Activated CD4-positive, alpha-beta T cell treated with anti-CD3 and anti-CD28 coated beads, Interleukin-2, Interleukin-4, amounts not matched to agents 100 ng/mL and 50 ng/mL, durations not matched to agents 16 hours and 8 hours (primary cell): ENCODE measurements at places on chromosomes 7 and 10.
A peak's percentile ranks its signal among the peaks of the same experiment; 100 is the strongest.

DNA sequence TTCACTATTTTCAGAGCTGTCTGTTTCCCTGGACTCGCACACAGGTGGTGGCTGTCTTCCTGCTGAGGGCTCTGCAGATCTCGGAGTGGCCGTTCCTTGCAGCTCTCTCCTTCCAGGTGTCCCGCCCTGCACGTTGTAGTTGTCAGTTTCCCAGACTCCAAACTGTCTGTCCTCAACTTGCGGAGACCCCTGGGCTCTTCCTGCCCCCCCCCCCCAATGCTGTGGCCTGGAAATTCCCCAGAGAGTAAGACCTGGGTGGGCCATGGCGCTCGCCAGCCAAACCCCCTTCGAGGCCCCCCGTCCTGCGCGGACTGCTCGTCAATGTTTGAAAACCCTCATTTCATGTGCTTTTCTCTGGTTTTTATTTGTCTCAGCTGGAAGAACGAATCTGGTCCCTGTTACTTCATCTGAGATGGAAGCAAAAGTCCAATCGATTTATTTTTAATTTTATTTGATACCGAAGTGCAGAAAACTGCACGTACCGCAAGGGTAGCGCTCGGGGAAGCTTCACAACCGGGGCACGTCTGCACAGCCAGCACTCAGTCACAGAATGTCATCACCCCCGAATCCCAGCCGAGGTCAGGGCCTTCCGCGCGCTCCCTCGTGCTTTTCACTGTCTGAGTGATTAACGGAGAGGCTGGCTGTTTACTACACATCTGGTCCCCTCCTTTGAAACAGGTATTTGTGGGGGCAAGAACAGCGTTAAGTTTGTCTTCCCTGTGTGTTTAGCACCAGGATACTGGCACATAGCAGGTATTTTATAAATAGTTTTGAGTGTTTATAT lies 46.4 kb upstream of the NKX6-2 start:
- no peak for DNase-seq

GRCh38 chr10:45354261-45354660 lies 19.8 kb upstream of the ALOX5 start:
- DNase-seq: no peak

- DNase-seq: peak; percentile 58
Observed at GRCh38 chr10:95783741-95784140, 27.8 kb downstream of the ENTPD1 start.

DNA sequence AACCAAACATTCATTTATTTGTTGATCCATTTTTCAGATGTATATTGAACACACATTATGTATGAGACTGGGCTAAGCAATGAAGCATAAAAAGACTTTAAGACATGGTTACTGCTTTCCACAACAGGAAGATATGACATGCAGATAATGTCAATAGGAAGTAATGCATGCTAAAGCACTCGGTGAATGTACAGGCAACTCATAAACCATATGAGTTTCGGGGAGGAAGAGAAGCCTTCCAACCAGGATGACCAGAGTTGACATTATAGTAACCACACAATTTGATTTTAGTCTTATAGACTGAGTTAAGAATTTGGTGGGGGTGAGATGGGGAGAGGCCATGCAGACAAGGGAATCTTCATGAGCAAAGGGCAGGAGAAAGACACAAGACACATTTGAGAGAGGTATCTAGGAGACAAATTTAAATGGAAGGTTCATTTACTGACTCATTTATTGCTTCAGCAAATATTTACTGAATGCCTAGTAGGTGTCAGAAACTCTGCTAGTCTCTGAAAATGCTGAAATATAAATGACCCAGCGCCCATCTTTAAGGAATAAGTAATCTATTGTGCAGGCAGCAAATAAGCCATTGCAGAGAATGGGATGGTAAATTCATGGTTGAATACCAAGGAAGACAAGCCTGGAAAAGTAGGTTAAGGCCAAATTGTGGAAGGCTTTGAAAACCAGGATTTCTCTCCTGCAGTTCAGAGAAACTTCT lies 19.0 kb upstream of the SLK start:
- no peak for DNase-seq

GRCh38 chr10:131804551-131805295 lies 96.1 kb upstream of the PPP2R2D start:
- DNase-seq: no peak

DNA sequence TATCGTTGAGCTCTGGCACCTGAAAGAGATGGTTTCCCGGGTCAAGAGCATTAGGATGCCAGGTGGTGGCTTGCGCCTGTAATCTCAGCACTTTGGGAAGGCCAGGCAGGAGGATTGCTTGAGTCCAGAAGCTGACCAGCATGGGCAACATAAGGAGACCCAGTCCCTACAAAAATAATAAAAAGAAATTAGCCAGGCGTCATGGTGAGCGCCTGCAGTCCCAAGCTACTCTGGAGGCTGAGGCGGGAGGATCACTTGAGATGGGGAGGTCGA lies 6.1 kb upstream of the KCP start:
- no peak for DNase-seq
